ENCODE measurements at places on chromosomes 3 and 15. TPM values are rescaled to one million over a fixed set of nuclear protein-coding genes. Genes with fewer than 3 reads are reported as not detected.

Gene SCN11A
- 0.05 TPM for total RNA-seq

Gene CAMKV
- not detected for total RNA-seq

Gene RETNLB
- not detected for total RNA-seq

Gene CPLX3
- total RNA-seq, result not detected

Gene RPL39L
- 25.0 TPM for total RNA-seq

Gene TTC21A
- 1.9 TPM for total RNA-seq

Gene CCR8
- 3.7 TPM for total RNA-seq

Gene CHRFAM7A
- 0.73 TPM for total RNA-seq

Gene LRRC28
- total RNA-seq, result 21.2 TPM

Gene GATM
- 2.7 TPM for total RNA-seq

All from activated CD8-positive, alpha-beta memory T cell treated with anti-CD3 and anti-CD28 coated beads, Interleukin-2, amount 10 ng/mL, durations not matched to agents 7 days and 5 days (primary cell).